ENCODE measurements at places on chromosomes 3 and 15.

GRCh38 chr3:157099326-157100095, 60.4 kb downstream of the CCNL1 start:
- ATAC-seq: no peak

DNA sequence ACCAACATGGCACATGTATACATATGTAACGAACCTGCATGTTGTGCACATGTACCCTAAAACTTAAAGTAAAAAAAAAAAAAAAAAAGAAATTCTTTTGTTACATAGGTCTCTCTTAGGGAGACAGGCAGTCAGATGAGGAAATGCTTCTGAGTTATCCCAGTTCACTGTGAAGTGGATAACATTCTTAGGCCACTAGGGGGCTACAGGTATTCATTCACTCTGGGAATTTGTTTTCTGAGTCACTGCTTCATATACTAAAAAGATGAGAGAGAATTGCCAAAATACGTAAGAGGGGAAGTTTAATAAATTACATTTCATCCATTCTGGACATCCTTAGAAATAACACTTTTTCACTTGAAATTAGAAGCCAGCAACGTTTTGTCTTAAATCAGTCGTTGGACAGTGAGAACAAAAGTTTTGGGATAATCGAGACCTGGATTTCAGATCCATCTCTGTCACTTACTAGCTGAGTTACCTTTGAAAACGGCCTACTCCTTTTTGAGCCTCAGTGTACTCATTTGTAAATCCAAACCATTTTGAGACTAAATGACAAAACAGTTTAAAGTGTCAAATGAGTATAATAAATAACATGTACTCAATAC, 738.4 kb upstream of the ALCAM start:
- no peak for ATAC-seq

DNA sequence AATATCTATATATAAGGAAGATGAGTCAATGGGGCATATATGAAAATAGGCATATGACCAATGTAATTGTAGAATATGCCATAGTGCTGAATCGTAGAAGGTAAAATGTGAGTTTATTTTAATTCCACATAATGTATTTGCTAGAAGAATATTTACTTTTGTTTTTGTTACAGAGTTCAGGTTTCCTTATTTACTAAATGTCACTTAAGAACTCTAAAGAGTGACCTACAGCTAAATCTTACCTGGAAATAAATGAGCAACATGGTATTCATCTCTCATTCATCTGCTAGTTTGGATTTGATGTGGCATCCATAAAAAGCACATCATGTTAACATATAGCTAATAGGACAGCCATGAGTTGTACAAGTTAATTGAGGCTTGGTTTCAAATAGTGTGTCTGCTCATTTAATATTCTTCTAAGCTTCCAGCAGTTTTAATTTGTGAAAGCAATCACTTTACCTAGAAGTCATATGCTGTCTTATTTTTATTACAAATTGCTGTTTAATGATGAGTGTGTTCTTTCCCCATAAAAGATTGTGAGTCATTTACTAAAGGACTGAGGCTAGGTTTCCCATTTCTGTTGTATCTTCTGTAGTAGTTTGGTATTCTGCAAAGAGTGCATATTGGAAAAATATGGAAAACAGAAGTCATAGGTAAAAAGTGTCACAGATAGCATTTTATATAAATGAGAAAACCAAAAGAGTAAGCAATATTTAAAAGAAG, 222.1 kb upstream of the POU1F1 start:
- no peak for ATAC-seq

GRCh38 chr3:57652203-57652602, 40.7 kb downstream of the DENND6A start:
- no peak for ATAC-seq

DNA sequence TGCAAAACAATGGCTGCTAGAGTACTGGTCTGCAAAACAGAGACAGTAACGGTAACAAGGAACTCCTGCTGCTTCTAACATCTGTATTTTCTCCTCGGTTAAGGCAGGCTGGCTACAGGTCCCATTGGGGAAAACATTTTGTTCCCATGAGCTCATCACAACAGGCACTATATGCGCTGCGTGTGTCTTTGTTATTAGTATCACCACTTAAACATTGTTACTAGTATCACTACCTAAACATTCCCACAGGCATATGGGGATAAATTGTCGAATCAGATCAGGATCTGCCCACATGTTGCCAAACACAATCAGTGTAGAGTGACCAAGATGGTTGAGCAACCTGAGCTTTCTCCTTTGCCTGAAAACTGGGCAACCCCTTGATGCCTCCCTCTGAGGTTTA, 77.2 kb downstream of the TOP2B start:
- ATAC-seq: no peak

DNA sequence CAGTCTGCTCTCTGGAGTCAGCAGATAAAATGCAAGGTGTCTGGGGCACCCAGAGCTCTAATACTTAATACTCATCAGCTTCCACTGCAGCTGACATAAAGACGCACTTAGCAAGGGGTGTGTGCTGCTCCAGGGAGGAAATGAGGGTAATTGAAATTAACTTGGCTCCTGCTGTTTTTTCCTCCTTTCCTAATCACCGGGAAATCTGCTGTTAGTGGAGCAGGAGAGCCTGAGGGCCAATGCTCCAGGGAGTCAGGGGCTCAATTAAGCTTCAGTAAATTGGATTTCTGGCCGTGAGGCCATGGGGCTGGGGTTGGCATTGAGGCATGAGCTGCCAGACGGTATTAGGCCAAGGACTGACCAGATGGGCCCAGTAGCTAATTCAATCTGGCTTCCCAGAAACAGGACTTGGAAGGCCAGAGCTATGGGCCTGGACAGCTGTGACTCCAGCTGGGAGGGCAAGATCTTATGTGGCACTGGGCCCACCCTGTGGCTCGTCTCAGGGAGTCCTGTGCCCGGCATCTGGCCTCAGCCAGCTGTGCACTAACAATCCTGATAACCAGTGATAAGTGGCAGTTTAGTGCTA, 30.7 kb upstream of the CHRNB4 start:
- ATAC-seq: no peak

DNA sequence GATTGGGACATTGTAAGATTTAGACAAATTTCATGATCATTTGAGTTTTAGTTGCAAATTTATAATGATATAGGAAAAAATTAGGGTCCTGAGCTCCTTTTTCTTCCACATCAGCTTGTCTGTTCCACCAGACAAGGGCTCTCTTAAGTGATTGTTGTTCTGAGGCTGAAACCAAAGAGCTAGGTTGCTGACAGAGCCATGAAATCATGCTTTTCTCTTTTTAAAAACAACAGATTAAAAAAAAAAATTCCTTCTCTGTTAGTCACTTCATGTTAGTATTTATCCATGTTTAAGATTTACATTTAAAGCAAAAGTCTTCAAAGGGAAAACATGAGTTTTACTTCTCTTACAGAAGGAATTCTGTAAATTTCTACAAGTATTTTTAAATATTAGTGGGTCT, 56.8 kb downstream of the ATP2C1 start:
- ATAC-seq: no peak

GRCh38 chr15:59632714-59633113, 21.1 kb downstream of the GCNT3 start:
- no peak for ATAC-seq

- no peak for ATAC-seq
Measured at GRCh38 chr15:86157606-86158293, 78.1 kb downstream of the AGBL1 start.

- ATAC-seq: no peak
Measured at GRCh38 chr3:58178528-58179234, 32.1 kb downstream of the DNASE1L3 start.

DNA sequence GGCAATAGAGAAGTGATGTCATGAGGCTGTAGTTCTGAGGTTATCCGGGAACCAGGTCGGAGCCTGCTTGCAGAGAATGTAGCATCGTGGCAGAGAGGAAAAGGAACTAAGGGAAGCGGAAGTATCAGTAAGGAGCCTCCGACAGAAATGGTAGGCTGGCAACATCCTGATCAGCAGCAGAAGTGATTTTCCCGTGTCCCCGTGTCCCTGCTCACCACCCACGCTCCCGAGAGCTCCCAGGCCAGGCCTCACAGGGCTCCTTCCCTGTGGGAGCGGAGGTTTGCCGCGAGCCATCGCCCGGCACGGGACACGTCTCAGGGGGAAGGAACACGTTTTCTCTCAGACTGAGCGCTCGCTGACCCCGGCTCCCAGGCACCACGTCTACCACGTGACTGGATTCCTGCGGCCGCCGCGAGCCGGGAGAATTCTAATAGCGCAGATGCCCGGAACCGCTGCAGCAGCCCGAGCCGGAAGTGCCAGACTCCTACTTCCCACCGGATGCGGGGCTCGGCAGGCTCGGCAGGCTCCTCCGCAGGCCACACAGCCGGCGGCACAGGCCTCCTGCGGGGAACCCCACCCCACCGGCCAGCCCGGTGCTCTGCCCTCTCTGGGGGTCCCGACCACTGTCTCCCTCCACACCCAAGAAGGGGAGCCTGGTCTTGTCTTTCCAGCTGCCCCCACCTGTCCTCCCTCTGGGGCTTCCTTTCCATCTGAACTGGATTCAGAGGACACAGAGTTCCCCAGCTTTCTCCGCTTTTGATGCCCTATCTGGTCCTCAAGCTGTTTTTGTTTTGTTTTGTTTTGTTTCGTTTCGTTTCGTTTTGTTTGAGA, 99.3 kb downstream of the BDH1 start:
- peak; percentile 76 for ATAC-seq

DNA sequence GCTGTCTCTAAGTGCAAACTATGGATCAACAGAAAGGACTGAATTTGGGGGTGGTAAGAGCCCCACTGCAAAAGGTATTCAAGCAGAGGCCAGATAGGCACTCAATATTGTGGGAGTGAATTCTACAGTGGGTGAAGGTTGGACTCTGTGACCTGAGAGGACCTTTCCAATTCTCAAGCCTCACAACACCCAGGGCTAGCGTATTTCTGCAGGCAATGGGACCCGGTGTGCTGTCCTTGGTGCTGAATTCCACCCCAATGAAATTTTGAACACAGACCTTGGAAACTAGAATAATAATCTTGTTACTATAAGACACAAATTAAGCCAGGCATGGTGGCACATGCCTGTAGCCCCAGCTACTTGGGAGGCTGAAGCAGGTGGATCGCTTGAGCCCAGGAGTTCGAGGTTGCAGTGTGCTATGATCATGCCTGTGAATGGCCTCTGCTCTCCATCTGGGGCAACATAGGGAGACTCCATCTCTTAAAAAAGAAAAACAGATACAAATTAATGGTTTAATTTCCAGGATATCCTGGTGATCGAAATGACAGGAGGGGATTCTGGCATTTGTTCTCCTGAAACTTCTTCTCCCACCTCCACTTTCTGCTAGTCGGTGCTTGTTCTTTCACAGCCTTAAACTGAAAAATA, 135.4 kb downstream of the RAB11A start:
- ATAC-seq: no peak

DNA sequence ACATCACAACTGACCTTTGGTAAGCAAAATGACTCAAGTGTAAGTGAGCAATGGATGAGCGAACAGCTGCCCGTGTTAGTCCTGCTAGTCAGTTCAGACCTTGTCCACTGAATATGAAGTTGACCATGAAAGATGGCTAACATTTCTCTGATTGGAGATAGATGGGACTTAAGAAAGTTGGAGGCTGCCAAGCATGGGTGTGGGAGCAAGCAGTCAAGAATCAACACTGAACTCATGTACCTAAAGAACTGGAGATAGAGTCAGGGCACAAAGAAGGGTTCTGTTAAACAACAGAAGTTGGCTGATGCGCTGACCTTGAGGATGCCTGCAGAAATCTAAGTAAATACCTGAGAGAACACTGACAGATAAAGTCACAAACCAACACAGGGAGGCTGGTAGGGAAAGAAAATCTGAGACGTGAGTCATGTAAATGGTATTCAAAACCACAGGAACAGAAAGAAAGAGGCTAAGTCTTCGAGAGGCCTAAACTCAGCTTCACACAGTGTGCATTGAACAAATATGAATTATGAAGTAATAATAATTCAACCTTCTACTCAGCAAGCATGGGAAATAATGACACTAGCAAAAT, 30.7 kb upstream of the ANPEP start:
- no peak for ATAC-seq

GRCh38 chr3:109569135-109569846, 231.9 kb upstream of the DPPA4 start:
- no peak for ATAC-seq

GRCh38 chr3:107813026-107813425, 277.8 kb downstream of the CD47 start:
- ATAC-seq: no peak

- ATAC-seq: no peak
Measured at GRCh38 chr15:86392296-86392695, 312.6 kb downstream of the AGBL1 start.

DNA sequence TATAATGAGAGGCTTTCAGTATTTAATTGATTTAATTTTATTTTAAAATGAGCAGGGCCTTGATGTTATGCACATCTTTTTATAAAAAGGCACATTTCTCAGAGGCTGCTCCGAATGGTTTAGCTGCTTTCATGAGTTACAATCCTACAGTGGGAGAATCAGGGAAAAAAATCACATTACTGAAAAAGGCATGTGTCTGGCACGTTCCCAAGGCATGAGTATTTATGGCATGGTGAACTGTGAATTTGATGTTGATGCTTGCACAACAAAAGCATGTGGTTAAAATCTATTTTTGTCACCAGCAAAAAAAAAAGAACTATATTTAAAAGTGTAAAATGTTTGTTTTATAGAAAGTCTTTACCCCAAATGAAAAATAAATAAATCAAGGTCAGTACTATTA, 485.2 kb upstream of the ROBO2 start:
- ATAC-seq: no peak

DNA sequence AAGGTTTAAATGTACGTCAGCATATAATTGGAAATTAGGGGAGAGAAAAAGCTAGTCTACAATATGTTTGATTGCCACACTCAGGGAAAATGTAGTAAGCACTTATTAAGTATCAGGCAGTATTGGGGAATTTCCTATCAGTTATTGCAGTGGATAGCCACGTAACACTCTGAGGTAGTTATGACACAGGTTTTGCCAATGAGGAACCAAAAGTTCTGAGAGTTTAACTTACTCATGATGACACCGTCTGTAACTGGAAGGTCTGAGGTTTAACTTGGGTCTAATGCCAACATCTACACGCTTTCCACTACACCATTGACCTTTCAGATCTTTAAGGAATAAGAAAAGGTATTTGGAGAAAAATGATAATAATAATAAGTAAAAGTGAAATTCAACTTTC, 89.5 kb downstream of the ZMAT3 start:
- ATAC-seq: no peak

DNA sequence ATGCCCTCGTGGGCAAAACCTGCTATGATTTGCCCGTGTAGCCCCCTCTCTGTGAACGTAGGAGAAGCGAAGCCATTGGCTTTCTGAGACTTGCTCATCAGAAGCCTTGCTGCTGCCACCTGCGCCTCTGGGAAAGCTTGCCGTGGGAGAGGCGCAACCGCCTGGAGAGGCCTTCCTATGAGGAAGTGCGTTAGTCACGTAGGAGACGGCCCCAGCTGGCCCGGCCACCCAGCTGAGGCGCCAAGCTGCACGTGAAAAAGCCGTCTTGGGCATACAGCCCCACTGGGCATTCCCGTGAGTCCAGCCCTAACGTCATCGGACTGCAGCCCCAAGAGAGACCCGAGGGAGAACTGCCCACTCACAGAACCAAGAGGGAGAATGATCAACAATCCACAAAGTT, 49.1 kb upstream of the TJP1 start:
- no peak for ATAC-seq

- no peak for ATAC-seq
Measured at GRCh38 chr3:63991666-63992065, 31.6 kb downstream of the PSMD6 start.

All from activated CD4-positive, CD25-positive, alpha-beta regulatory T cell treated with anti-CD3 and anti-CD28 coated beads, Interleukin-2, amount 50 U/mL, for 24 hours (primary cell).